ENCODE measurements at places on chromosomes 11 and 22.

- no peak for DNase-seq
Measured at GRCh38 chr11:31303644-31304180, 65.8 kb downstream of the DCDC1 start.

GRCh38 chr11:112805658-112806057 lies 155.6 kb upstream of the NCAM1 start:
- no peak for DNase-seq

- DNase-seq = no peak
Measured at GRCh38 chr11:20599221-20600019, at the start of gene SLC6A5. SLC6A5 (plus strand) TSS chr11:20599608; CDS start chr11:20599673, 65 bp downstream.

GRCh38 chr11:93481696-93482095 lies 61.5 kb downstream of the SMCO4 start:
- no peak for DNase-seq

- DNase-seq = peak; percentile 29
Measured at GRCh38 chr11:765025-765801, 12.1 kb downstream of the GATD1 start.

GRCh38 chr11:130480186-130480585 lies 31.7 kb downstream of the ADAMTS15 start:
- no peak for DNase-seq

- DNase-seq = no peak
Measured at GRCh38 chr11:75644370-75644769, 24.5 kb downstream of the MAP6 start.

DNA sequence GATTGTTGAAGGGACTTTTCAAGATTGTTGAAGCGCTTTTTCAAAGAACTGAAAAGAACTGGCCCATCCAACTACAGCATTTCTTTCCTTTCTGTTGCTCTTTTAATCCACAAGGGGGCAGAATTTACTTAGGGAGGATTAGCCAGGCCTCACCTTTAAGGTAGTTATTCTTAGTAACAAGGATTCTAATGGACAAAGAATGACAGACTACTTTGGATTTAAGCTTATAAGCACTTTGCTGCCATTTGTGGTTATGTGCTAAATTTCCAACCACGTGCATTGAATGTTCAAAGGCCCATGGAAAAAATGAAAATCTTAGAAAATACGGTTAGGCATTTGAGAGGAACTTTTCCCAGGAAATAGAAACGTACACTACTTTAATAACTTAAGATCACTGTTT lies 49.5 kb upstream of the HSPA8 start:
- no peak for DNase-seq
